Jurkat, Clone E6-1 (cell line): ENCODE measurements at places on chromosomes 16 and 17.

DNA sequence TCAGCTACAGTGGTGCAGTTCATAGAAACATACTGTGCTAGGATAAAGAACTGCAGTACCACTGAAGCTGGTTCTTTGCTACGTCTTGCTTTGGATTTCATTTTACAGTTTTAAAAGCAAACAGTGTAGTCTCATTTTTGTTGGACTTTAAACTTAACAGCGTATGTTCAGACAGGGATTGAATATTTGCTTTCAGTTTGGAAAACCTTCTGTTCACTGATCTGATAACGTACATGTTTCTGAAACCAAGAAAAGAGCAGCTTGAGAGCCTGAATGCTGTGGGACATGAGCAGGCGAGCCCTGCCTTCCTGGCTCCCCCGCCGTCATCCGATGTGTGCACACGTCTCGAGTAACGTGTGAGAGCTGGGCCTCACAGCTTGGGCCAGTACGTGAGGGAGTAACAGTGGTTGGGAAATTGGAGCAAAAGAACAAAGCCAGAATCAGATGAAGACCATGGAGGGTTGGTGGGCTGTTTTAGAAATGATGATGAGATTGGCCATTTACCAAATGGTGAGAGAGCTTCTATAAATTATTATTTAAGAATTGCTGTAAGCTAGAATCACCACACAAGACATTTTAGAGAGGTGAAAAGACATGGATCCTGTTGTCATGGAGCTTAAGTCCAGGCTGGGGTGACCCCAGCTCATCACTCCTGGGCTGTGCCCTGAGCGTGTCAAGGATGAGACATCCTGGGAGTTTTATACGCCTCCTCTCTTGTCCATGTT is 20.8 kb upstream of the CLEC18C start:
- no peak for DNase-seq

GRCh38 chr17:50218771-50219315 is 17.4 kb upstream of the COL1A1 start:
- DNase-seq, result no peak

- no peak for DNase-seq
These were observed 11.3 kb upstream of the UBALD2 start for GRCh38 chr17:76253841-76254240.

- no peak for DNase-seq
These were observed 5.5 kb downstream of the PCGF2 start for GRCh38 chr17:38742411-38743308.

DNA sequence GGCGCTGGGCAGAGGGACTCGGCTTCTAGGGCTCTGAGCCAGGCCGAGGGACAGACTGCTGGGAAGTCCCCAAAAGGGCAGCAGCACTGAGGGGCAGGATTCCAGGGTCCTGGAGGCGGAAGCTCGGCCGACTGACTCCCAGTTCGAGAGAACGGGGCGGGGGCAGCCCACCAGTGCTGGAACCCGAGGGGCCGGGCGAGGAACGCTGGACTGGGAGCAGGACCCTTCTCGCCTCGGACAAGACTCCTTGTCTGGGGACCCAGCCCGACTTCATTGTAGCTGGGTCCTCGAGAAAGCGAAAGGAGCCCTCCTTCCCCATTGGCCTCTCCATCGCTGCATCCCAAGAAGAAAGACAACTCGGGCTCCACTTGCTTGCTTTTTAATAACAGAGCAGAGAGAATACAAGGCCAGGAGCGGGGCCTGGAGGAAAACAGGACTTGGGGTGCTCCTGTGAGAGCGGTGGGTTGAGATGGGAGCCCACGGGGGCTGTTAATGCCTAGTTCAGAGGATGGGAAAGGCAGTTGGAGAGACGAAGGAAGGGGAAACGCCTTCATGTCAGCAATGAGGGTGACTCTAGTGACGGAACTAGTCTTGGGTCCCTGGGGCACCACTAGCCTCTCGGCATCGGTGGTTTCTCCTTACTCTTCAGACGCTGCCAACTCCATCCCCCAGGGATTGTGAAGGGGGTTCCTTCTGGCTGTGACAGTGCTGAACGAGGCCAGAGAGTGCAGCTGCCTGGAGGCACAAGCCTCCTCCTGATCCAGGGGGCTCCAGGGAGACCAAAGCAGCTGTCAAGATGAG is 492 bp upstream of the CAMTA2 start:
- DNase-seq, result no peak

- no peak for DNase-seq
These were observed 3.8 kb downstream of the CREBBP start for GRCh38 chr16:3876695-3877094.

DNA sequence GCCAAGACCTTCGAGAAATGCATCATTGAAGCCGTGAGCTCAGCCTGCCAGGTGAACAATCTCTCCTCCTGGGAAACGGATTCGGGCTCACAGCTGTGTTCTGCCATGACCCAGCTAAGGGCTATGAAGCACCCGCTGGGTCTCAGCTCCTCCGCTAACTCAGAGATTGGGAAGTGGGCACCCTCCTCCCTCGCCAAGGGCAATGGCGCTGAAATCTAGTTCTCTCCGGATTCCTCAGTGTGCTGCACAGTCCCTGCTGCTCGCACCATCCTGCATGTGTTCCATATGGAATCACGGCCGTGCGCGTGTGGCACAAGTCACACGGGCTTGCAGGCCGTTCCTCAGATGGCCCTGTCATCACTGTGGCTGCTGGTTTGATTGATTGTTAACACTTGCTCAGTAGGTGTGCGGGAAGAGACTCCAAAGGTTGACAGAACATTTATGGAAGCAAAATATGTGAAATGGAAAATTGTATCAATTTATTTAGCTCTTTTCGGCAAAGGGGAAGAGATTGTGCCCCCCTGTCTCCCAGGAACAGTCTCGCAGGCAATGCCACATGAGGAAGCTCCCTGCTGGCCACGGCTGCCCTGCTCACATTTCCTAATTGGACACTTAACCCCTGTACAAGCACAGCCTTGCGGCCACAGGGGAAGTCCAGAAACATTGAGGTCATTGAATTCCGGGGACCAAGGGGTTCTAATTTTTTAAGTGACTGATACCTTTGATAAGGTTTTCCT is 58.8 kb downstream of the RNF213 start:
- no peak for DNase-seq

GRCh38 chr17:64638552-64639203 is 23.4 kb downstream of the SMURF2 start:
- DNase-seq, result peak; percentile 25

- no peak for DNase-seq
These were observed 125.7 kb downstream of the XYLT1 start for GRCh38 chr16:17345043-17345442.

GRCh38 chr16:66925322-66925840 is at the start of gene RRAD:
Gene RRAD, minus strand, starts transcription at chr16:66925535. Its CDS starts 356 bp downstream, at chr16:66925179.
- no peak for DNase-seq
